Esophagus (tissue), 2 donors: ENCODE measurements at places on chromosomes 5 and 9. TPM values are rescaled to one million over a fixed set of nuclear protein-coding genes. Genes with fewer than 3 reads are reported as not detected.

The PTPRD gene
- polyA plus RNA-seq = 0.60 TPM

The FCN1 gene
- polyA plus RNA-seq = 0.14 TPM

The WDR31 gene
- 1.6 TPM for polyA plus RNA-seq

The VCP gene
- polyA plus RNA-seq = 150 TPM

The DAPK1 gene
- polyA plus RNA-seq = 1.7 TPM

The HABP4 gene
- polyA plus RNA-seq = 3.1 TPM

The PTGR1 gene
- 93.3 TPM for polyA plus RNA-seq

The ZNF483 gene
- polyA plus RNA-seq = 0.18 TPM

The QRFP gene
- 0.08 TPM for polyA plus RNA-seq

The RNF180 gene
- 1.0 TPM for polyA plus RNA-seq

The RASEF gene
- polyA plus RNA-seq = 3.8 TPM

The SLC6A19 gene
- polyA plus RNA-seq = not detected

The IFNE gene
- 0.33 TPM for polyA plus RNA-seq

The KIAA1191 gene
- polyA plus RNA-seq = 44.4 TPM

The F2RL1 gene
- polyA plus RNA-seq = 10.3 TPM

The SLC34A1 gene
- 0.13 TPM for polyA plus RNA-seq

The SNAPC3 gene
- polyA plus RNA-seq = 12.9 TPM

The PTGDS gene
- 42.3 TPM for polyA plus RNA-seq

The PLAC8L1 gene
- 0.22 TPM for polyA plus RNA-seq

The ANKRD18A gene
- polyA plus RNA-seq = 1.2 TPM

The NME5 gene
- 0.90 TPM for polyA plus RNA-seq

The IRX2 gene
- polyA plus RNA-seq = 2.1 TPM

The EDIL3 gene
- polyA plus RNA-seq = 1.6 TPM

The OR1Q1 gene
- not detected for polyA plus RNA-seq

The HSPB3 gene
- 3.2 TPM for polyA plus RNA-seq

The CENPK gene
- polyA plus RNA-seq = 6.6 TPM

The PRUNE2 gene
- 40.7 TPM for polyA plus RNA-seq
